ENCODE measurements at places on chromosomes 5 and 9.

GRCh38 chr5:9507974-9508373 lies 37.9 kb downstream of the SEMA5A start:
- DNase-seq = no peak

- no peak for DNase-seq
These were observed 242.6 kb downstream of the KIAA0825 start for GRCh38 chr5:94375801-94376200.

- no peak for DNase-seq
These were observed 53.1 kb upstream of the TYRP1 start for GRCh38 chr9:12640016-12640587.

DNA sequence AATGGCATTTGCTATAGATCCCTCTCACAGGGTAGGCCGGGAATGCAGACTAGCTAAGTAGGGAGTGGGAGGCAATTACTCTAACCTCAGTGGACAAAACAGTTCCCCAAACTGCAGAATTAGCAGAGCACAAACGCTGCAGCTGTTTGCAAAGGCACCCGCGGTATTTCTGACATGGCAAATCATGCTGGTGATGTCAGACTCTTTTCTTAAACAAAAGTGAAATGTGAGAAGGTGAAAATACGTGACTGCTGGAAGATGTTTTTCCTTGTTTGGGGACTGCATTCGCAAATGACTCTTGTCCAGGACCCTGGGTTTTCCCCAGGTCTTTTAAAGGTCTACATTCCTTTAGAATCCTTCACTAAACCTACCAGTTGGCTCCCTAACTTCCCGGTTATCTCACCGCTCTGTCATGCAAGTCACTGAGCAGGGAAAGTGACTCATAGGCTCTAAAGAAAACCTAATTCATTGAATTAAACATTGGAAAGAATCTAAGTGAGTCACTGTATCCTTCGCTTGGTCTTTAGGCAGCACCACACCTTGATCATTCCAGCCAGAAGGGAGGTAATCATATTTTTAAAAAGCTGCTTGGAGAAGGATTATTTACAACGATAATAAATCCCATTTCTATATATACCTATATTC lies 91.5 kb upstream of the DNAH5 start:
- DNase-seq = no peak

DNA sequence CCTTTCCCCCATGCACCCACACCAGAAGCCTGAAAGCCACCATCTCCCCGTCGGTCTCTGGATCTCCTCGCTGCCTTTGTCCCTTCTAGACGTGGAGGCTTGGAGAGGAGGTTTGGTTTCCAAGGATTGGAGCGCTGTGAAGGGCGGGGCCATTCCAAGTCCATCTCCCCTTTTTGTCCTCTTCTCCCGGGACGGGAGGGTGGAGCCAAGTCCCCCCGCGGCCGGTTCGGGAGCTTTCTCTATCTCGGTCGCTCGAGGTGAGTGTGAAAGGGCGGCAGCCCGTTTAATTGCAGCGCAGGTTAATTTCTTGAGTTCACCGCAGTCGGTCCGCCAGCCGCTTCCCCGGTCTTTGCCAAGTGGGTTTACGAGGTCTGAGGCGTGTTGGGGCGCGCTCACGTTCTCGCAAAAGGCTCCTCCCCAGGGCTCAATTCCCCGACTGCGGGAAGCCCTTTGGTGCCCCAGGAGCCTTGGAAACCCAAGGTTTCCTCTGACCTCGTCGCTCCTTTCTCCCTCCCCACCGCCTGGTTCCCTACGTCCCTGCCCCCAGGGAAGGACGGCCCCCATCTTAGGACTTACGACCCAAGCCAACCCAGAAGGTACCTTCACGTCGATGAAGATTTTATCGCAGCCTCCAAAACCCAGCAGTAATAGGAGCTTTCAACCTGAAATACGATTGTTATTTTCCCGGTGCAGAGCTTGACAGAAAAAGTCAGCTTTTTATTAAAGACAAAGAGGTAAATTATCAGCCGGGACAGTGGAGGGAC lies 2.8 kb upstream of the ZNF462 start:
- no peak for DNase-seq

DNA sequence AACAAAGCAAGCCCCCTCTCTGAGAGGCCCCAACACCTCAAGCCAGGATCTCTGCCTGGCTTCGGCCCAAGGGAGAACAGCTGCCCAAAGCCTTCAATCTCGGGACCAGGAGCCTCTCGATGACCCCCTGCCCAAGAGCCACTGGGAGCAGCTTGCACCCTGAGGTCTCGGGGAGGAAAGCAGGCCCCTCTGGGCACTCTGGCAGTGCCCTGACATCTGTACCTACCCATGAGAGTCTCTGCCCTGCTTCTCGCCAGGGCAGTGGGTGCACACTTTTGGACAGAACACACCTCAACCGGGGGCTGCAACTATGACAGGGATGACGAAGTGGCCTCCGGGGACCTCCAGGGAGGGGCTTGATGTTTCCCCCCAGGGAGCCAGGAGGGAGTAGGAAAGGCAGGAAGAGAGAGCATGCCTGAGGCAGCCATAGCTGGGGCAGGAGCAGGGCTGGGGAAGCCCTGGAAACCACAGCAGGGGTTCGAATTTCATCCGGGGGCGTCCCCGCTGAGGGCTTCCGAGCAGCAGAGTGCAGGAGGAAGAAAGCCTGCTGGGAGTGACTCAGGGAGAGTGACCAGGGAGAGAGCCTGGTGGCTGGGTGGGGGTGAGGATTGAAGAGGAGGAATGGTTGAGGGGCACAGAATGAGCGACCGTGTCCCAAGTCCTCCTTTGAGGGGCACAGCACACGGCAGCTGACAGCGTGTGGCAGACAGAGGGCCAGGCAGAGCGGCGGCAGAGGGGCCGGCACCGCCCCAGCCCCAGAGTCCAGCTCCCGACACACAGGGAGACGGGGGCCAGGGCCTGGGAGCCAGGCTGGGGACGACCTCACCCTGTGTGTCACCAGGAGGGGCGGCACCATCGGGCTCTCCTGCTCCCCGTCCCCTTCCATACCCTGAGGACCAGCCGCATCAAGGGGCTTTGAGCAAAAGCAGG lies 1.8 kb downstream of the LPCAT1 start:
- no peak for DNase-seq

DNA sequence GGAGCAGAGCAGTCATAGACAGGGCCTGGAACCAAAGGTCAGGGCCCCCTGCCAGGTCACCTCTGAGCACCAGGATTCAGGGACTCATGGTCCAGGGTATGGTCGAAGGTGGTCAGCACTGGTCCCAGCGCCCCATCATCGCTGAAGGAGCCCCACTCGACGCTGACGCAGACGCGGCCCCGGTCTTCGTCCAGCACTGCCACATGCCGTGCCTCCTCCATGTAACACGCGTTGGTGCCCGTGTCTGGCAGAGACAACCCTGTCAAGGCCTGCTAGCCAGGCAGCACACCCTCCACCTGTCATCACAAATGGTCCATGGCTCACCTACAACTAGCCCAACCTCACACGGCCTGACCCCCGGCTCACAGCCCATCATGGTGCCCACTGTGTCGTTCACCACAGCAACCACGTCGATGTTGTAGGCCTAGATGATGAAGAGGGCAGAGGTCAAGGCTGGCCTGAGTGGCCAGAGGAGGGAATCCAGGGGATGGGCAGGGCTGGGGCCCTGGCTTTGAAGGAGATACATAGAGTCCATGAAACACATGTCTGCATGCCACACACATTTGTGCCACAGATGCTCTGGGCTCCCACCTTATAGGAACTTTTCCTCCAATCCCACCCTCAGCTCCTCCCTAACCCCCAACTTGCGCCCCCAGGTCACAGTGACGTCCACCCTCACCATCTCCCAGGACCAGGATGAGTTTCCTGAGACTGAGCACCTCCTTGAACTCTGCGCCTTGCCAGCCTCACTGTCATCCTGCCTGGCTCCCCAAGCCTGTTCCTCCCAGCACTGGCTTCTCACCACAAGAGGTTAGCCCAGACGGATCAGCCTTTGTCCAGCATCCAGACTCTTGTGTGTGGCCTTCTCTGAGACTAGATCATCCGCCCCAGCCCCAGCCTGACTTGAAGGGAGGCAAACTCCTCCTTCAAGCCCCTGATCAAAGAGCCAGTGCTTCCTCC lies 9.5 kb downstream of the HK3 start:
- DNase-seq = no peak

GRCh38 chr5:36659411-36659810 lies 53.0 kb downstream of the SLC1A3 start:
- DNase-seq = no peak

- DNase-seq = no peak
These were observed 123.4 kb downstream of the SEC61B start for GRCh38 chr9:99345451-99345850.

GRCh38 chr9:120893611-120894307 lies 16.8 kb upstream of the PHF19 start:
- no peak for DNase-seq

DNA sequence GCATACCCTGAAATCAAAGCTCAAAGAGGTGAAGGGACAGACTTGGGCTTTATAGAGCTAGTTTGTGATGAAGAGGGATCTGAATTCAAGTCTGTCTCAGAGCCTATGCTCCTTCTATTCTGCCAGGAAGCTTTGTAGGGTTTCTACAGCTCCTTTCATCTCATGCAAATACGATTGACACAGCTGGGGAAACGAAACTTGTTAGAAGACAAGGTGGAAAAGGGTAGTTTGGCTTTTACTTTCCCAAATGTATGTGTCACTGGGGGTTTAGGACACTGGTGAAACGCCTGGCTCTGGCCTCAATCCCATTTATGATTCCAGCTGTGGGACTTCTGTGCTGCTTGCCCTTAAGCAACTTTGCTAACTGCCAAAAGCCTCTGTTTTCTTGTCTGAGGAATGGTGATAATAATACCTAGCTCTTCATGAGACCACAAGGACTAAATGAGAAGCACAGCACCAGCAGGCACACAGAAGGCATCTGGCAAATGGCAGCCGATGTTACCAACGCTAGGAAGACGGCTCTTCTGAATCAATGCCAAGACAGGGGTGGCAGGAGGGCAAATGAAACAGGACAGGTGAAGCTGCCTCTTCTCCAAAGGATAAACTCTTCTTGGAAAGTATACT lies 70.3 kb upstream of the EQTN start:
- no peak for DNase-seq

DNA sequence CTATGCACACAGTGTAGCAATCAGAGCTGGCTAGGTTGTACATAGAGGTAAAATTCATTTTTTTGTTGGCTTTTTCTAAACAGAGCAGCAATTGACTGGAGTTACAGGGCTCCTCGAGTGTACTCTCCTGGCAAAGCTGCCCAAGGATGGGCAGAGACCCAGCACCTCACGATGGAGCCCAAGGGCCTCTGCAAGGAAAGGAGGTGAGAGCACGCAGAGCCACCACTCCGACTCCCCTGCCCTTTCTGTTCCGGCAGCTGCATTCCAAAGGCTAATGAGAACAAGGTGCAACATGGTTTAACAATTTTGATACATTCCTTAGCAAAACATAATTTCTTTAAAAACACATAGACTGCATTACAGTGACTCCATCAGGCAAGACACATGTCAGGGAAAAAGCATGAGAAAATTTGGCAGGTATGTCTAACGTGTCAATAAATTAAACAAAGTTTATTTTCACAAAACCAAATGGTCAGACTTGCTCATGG lies 47.5 kb downstream of the SAXO1 start:
- DNase-seq = no peak

DNA sequence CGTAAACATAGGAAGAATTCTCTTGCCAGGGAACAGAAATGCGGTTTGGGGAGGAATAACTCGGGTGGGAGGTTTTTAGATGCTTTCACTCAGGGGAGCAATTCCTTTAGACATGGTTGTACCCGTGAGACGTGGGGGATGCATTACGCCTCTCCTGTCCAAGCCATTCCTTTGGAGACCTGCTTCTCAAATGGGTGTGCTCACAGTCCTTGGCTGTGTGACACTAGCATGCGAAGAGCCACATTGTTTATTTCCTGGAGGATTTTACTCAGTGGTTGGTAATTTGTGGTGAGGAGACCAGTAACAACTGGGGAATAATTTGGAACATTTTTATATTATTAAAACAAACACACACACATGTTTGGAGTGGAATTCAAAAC lies 18.5 kb downstream of the COL15A1 start:
- no peak for DNase-seq

DNA sequence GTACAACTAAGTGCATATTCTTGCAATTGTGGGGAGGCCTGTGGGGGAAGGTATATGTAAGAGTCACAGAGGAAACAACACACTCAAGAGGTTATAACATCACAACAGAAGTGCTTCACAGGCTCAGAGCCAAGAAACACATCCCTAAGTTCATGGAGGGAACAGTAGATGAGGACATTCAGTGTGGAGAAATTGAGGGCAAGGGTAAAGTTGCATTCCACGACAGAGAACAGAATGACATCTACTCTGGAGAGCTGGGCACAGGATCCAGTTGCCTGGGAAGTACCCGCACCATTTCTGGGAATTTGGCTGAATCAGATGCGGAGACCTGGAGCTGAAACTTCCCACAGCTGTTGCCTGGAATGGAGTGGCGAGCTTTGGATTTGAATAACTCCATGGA lies 197.2 kb downstream of the NXNL2 start:
- DNase-seq = no peak

DNA sequence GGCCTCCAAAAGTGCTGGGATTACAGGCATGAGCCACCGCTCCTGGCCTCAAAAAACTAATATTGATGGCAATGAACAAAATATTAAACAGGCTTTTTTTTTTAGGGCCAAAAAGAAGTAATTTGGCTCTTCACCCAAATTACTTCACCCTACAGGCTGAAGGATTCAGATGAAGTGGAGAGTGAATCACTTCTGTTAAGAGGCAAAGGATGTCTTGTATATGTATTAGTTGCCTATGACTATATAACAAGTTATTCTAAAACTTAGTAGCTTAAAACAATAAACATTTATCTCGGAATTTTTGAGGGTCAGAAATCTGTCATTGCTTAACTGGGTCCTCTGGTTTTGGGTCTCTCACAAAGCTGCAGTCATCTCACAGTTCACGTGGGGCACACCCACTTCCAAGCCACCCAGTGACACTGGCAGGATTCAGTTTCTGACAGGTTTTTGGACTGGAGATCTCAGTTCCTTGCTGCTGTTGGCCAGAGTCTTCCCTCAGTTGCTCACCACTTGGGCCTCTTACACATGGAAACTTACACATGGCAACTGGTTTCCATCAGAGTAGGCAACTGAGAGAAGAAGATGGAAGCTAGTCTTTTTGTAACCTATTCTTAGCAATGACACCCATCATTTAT lies 66.7 kb downstream of the IQGAP2 start:
- no peak for DNase-seq

DNA sequence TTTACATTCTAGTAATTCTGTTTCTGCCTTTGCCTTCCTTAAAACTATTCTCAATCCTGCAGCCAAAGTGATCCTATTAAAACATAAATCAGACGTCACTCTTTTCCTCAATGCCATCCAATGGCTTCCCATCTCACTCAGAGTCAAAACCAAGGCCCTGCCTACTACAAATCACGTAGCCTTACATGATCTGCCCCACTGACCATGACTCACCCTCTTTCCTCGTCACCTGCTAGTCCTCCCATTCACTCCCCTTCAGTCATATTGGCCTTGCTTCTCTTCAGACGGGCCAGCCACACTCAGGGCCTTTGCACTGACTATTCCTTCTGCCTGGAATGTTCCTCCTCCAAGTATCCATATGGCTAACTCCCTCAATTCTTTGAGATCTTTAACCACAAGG lies 39.0 kb upstream of the DMXL1 start:
- DNase-seq = no peak

DNA sequence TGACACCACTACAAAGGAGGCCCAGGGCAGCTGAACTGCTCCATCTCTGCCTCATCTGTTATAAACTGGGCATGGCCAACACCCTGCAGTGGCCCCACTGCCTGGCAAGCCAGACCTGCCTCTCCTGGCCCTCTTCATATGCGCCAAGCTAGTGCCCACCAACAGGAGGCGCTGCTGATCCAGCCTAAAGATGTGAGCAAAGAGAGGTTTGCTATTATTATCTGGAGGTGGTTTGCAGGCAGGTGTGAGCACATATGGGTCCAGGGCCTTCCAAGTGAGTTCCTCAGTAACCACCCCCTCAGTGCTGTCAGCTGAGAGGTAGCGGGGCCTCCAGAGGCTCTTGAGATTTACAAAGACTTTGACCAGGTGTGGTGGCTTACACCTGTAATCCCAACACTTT lies 232.2 kb downstream of the SYK start:
- no peak for DNase-seq

Data from GM12892 (cell line).